ENCODE measurements at places on chromosomes 12 and 14.

DNA sequence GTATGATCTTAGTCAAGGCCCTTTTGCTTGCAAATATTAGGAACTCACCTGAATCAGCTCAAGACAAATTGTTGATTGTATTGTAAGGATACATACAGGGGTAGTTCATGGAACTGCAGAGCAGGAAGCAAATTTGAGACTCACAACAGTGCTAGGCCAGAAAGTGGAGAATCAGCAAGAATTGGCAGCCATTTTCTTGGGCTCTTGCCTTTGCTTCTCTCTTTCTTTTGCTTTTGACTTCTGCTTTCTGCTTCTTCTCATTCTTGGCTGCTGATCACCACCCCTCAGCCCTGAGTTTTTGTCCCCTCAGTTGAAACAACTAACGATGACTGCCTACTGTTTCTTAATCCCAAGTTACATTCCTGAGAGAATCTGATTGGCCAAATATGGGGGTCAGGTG, 34.8 kb downstream of the KCNK13 start:
- H3K36me3 ChIP-seq, result no peaks in the 10 kb centered on the region
- no peak overlapping the region for H3K27ac ChIP-seq
- H3K4me1 ChIP-seq, result no peaks in the 10 kb centered on the region
- DNase-seq, result no peak
- no peak overlapping the region for H3K4me3 ChIP-seq

GRCh38 chr12:5870183-5870582, 74.9 kb downstream of the ANO2 start:
- no peaks in the 10 kb centered on the region for H3K4me1 ChIP-seq
- H3K36me3 ChIP-seq, result no peaks in the 10 kb centered on the region
- DNase-seq, result no peak
- H3K27ac ChIP-seq, result no peak overlapping the region
- H3K27me3 ChIP-seq, result peaks cover 3% of the 10 kb centered on the region
- H3K4me3 ChIP-seq, result no peak overlapping the region

DNA sequence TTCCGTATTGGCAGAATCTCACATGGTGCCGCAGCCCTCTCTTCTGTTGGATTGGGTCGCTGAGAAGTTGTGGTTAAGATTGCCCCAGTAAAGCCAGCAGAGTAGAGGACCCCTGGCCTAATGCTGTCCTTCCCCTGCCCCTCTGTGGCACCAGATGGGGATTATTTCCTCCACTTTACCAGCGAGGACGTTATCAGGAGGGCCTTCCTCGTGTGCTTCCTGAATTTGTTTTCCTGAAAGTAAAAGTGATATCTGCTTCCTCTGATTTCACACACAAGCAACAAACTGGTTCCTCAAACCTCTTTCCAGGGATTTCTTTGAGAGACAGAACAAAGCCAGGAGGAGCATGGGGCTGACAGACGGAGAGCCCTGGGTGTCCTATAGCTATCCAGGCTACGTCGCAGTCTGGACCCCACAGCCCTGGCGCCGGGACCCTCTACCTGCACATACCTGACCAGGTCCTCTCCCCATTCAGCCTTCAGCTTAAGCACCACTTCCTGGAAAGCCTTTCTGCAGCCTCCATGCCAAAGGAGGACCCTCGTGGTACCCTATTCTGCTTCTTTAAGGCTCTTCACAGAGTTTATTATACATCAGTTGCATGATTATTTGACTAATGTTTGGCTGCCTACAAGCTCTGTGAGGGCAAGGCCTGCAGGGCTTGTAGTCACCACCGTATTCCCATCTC, 314.8 kb upstream of the FKBP4 start:
- no peaks in the 10 kb centered on the region for H3K36me3 ChIP-seq
- no peaks in the 10 kb centered on the region for H3K27me3 ChIP-seq
- no peaks in the 10 kb centered on the region for H3K4me1 ChIP-seq
- DNase-seq, result no peak

- no peaks in the 10 kb centered on the region for H3K36me3 ChIP-seq
- H3K27ac ChIP-seq, result no peak overlapping the region
- no peaks in the 10 kb centered on the region for H3K4me1 ChIP-seq
- H3K4me3 ChIP-seq, result no peak overlapping the region
- no peaks in the 10 kb centered on the region for H3K27me3 ChIP-seq
- no peak for DNase-seq
Measured at GRCh38 chr12:71465796-71466195, 26.2 kb downstream of the LGR5 start.

DNA sequence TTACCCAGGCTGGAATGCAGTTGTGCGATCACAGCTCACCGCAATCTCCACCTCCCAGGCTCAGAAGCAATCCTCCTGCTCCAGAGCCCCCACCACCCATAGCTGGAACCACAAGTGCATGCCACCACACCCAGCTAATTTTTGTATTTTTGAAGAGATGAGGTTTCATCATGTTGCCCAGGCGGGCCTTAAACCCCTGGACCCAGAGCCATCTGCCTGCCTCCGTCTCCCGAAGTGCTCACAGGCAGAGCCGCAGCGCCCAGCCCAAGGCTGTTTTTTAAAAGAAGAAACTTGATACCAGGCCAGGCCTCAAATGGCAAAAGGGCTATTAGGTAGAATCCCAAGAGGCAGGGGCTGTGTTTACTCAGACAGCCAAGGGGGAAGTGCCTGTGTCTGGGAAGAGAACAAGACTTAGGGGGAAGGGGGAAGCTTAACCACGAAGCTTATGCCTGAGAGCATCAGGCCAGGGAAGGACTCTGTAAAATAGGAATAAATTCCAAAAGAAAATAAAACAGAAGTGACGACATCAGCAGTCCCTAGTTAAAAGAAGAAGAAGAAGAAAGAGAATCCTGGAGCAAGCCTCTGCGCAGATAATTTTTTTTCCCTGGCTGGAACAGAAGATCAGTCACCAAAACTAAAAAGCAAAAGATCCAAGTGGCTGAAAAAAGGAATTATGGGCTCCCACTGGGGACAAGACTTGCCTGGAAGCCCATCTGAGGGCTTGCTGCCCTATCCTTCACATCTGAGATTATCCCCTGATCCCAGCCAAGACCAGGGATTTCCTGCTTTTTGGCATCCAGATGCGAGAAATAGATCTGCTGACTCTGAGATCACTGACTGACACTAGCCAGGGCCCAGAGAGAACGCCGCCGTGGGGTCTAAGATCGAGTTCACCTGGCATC, 170.5 kb downstream of the NDUFA12 start:
- DNase-seq, result no peak
- H3K4me1 ChIP-seq, result no peaks in the 10 kb centered on the region
- no peaks in the 10 kb centered on the region for H3K27me3 ChIP-seq
- H3K27ac ChIP-seq, result peak overlapping the region; percentile 76

DNA sequence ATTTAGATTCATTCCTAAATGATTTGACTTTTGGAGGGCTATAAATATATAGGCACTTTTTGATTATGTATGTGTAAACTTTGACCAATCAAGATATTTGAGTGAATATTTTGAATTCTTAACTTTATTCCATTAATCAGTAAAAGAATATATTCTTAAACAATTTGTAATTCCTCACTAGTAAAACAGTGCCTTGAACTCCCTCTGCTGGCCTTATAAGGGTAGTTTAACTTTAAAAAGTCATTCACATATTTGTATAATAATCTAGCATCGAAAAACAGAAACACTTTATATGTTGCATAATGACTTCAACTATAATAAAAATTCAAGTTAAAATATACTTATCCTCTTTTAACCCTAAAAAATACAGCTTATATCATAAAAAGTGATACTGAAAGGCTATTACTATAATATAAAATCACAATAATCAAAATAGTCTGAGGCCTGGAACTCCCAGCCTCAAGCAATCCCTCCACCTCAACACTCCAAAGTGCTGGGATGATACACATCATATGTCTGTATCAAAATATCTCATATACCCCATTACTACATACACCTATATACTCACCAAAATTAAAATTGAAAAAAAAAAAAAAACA, 31.2 kb downstream of the CCDC59 start:
- no peak overlapping the region for H3K27ac ChIP-seq
- H3K4me1 ChIP-seq, result peaks cover 15% of the 10 kb centered on the region
- no peaks in the 10 kb centered on the region for H3K36me3 ChIP-seq
- H3K27me3 ChIP-seq, result no peaks in the 10 kb centered on the region
- DNase-seq, result no peak
- H3K4me3 ChIP-seq, result no peak overlapping the region

- H3K36me3 ChIP-seq, result no peaks in the 10 kb centered on the region
- no peak for DNase-seq
- peaks cover 18% of the 10 kb centered on the region for H3K27me3 ChIP-seq
- H3K4me1 ChIP-seq, result no peaks in the 10 kb centered on the region
Measured at GRCh38 chr12:98453492-98453891, 61.9 kb upstream of the TMPO start.

- DNase-seq, result no peak
- peaks cover 47% of the 10 kb centered on the region for H3K27me3 ChIP-seq
- H3K4me3 ChIP-seq, result no peak overlapping the region
- H3K4me1 ChIP-seq, result no peaks in the 10 kb centered on the region
- H3K36me3 ChIP-seq, result no peaks in the 10 kb centered on the region
Measured at GRCh38 chr12:113090740-113091139, 34.2 kb downstream of the DTX1 start.

DNA sequence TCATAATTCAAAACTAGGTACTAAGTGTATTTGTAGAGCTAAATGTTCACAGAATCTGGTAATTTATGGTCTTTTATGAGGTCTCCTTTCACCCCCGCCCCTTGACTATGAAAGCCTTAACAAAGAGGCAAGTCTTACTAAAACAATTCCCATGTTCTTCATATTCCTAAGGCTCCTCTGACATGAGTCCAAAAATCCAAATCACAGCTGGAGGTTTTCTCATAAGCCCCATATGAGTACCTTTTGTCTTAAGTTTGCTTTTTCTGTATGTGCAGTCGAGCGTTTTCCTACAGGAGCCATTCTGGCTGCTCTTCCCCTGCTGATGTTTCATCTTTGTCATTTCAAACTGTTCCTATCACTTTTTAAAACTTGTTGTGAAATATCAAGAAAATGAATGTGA, 55.2 kb downstream of the SIX1 start:
- H3K27me3 ChIP-seq, result peaks cover 4% of the 10 kb centered on the region
- no peak for DNase-seq
- no peak overlapping the region for H3K4me3 ChIP-seq
- H3K27ac ChIP-seq, result no peak overlapping the region
- no peaks in the 10 kb centered on the region for H3K4me1 ChIP-seq

DNA sequence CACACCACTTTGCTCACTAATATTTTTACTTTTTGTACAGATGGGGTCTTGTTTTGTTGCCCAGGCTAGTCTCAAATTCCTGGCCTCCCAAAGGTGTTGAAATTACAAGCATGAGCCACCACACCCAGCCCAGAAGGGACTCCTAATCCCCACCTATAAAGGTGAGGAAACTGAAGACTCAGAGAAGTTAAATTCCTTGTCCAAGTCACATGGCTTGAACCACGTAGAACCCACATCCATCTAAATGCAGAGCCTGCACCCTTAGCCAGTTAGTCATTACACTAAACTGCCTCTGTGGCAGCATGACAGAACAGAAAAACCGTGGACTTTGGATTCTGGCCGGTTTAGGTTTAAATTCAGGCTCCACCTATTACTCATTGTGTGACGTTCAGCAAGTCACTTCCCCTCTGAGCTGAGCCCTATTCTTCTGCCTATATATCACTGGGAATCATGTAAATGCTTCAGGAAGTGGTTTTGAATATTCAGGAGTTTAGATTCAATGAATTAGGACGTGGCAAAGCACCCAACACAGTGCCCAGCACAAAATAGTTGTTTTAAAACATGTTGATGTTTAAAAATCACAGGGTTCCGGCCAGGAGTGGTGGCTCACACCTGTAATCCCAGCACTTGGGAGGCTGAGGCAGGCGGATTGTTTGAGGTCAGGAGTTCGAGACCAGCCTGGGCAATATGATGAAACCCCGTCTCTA, 3.0 kb upstream of the CORO1C start:
- peak overlapping the region; percentile 98 for H3K27ac ChIP-seq
- H3K36me3 ChIP-seq, result no peaks in the 10 kb centered on the region
- H3K27me3 ChIP-seq, result no peaks in the 10 kb centered on the region
- DNase-seq, result peak; percentile 82
- no peak overlapping the region for H3K4me3 ChIP-seq

DNA sequence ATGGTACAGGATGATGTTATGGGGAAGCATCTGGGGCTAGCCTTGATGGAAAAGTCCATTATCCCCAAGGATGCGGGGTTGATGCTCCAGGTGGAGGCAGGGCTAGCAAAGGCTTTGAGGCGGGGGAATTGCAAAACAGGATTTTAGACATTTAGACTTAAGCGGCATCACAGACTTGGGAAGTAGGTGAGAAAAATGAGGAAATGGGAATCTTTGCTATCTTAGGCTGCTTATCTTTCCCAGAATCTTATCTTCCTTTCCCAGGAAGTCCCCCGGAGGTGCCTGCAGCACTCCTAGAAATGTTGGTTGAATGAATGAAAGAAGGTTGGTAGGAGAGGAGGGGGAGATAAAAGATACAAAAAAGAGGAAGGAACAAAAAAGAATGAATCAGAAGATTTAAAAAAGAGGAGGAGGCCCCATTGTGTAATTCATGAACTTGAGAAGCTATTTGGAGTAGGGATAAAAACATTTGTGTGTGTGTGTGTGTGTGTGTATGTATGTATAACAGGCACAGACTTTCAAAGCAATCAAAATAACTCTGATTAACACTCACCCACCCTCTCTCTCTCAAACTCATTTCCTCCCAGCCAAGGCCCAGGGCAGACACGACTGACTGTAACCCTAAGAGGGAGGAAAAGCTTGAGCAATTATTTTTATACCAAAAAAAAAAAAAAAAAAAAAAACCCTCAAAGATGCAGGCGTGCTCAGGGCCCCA, 62.5 kb upstream of the TBX3 start:
- no peak overlapping the region for H3K27ac ChIP-seq
- H3K4me1 ChIP-seq, result peaks cover 7% of the 10 kb centered on the region
- no peak for DNase-seq

- H3K27ac ChIP-seq, result no peak overlapping the region
- no peak for DNase-seq
- no peak overlapping the region for H3K4me3 ChIP-seq
Measured at GRCh38 chr12:65276916-65277530, 1.5 kb upstream of the MSRB3 start.
